ENCODE measurements at places on chromosomes 6 and 20.

GRCh38 chr6:76420094-76420493 lies 347.6 kb upstream of the IMPG1 start:
- DNase-seq, result no peak

DNA sequence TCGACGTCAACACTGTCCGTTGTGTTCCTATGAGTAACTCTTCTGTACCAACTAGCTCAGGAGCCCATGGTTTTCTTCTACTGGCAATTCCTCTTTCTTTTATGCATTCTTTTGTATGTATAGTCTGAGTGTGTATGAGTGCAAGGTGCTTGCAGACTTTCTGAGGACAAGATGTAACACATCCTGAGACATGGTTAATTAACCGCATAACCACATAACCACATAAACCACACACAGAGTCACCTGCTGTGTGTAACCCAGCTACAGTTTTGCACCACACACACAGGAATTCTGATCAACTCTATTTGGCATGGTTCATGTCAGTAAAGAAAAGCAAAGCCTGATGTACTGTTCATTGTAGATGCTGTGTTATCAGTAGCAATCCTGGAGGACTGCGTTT lies 98.6 kb downstream of the DACT2 start:
- no peak for DNase-seq

DNA sequence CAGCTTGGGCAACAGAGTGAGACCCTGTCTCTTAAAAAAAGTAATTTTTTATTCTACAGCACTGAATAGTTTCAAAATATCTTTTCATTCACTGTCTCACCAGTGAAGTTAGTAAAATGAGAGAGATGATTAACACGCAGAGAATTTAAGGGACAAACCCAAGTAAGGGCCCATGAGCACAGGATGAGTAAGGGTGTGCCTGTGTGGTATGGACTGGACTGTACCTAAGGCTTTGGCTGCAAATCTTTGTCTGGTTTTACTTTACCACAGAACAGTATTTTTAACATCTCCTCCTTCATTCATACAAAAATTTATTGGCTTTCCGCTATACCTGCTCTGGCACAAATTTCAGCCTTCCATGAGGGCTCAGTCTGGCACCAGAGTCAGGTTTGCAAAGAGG lies 433.3 kb downstream of the UTRN start:
- DNase-seq, result no peak

GRCh38 chr6:35034411-35035191 lies 106.5 kb downstream of the TCP11 start:
- no peak for DNase-seq

GRCh38 chr6:46419576-46420002 lies 71.7 kb downstream of the RCAN2 start:
- DNase-seq, result no peak

DNA sequence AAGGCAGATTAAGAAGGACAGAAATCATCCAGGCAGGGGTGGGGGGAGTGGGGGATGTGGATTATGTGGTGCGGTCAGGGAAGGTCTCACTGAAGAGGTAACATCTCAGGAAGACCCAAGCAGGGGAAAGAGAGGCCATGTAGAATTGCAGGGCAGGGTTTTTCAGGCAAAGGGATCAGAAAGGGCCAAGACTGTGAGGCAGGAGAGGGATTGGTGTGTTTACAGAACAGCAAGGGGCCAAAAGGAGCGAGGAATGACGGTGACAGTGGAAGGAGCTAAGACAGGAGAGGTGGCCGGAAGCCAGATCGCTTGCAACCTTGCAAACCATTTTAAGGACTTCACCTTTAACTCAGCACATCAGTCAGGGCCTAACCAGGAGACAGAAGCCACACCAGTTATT lies 535.4 kb upstream of the JARID2 start:
- no peak for DNase-seq

- DNase-seq, result no peak
Observed at GRCh38 chr6:118719351-118720124, 68.1 kb upstream of the CEP85L start.

DNA sequence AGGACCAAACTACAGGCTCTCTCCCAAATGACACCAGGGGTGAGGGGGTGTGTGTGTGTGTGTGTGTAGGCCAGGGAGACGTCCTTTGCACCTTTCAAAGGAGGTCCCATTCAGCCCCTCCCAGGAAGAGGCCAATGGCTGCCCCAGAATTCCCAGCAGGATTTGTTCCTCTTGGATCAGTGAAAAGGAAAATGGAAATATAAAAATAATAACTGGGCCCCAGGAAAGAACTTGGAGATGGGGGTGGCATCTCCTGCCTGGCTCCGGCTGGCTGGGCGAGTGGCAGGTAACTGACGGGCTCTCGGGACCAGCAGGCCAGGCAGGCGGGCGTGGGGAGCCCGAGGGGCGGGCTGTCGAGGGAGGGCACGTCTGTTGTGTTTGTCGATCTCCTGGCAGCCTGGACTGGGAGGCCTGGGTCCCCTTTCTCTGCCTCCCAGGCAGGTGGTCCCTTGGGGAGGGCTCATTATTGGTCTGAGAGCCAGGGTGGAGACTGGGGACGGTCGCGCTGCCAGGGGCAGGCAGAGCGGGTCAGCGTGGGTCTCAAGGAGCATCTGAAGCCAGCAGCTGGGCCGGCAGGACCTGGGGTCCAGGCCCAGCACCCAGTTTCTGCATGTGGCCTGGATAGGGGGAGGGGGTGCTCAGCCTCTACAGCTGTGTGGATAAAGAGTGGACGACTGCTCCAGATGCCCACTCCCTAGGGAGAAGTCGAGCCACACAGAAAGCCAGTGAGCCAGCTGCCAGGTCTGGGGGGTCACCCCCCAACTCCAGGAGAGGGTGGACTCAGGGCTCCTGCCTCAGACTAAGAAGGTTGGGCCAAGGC lies 3.1 kb downstream of the NOL4L start:
- DNase-seq, result no peak

DNA sequence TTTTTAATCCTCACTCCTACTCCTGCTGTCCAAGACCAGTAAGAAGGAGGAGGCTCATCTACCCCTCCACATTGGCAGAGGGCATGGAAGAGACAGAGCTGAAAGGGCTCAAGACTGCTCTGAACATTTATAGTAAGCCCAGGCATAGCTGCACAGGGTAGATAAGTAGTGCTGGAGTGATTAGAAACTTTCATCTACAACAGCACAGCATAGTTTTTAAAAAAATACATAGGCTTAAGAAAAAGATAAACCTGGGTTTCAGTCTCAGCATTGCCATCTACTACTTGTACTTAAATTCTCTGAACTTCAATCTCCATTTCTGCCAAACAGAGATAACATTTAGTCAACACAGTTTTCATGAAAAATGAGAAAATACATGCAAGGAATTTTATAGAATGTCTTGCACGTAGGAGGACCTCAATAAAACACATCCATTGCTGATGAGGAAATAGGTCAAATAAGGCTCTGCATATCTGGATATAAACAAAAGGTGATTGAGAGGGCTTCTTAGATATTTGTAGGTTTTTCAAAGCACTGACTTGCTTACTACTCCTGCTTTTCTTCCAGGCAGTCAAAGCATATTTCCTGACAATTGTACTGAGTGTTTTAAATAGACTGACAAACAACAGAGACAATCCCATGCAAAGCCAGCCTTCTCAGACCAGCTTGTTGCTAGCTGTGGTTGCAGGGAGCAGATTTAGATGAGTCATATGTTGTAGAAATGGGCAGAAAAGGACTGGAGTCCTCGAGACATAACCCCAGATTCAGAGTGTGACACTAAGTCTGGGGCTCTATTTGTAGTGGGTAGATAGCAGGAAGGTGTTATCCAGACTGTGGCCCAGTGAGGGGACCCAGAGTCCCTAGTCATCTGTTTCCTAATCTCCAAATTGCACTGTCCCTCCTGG lies 107.4 kb upstream of the TAB2 start:
- no peak for DNase-seq

GRCh38 chr6:163806755-163807499 lies 392.4 kb downstream of the QKI start:
- DNase-seq, result no peak

GRCh38 chr6:106300944-106301343 lies 24.6 kb downstream of the ATG5 start:
- DNase-seq, result no peak

DNA sequence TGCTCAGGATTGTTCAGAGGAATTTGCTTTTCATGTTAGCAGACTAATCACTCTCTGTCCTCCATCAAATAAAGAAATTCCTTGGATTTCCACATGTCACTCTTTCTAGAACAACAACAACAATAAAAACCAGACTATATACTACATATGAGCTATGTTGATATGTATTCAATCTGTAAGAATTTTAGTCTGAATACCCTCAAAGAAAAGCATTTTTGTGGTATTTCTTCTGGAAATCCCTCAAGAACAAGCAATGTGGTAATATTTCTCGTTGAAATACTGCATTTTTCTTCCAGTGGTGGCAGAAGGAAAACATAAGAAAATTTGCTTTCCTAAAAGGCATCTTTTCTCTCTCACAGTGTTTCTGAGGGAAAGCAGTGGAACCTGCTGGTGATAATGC lies 312.6 kb upstream of the RSPO3 start:
- DNase-seq, result no peak
